ENCODE measurements at places on chromosomes 16 and 17.

- DNase-seq: no peak
Measured at GRCh38 chr17:33902901-33903449, 352.1 kb upstream of the CCL2 start.

GRCh38 chr16:50881956-50882355 is 140.1 kb downstream of the CYLD start:
- DNase-seq: no peak

DNA sequence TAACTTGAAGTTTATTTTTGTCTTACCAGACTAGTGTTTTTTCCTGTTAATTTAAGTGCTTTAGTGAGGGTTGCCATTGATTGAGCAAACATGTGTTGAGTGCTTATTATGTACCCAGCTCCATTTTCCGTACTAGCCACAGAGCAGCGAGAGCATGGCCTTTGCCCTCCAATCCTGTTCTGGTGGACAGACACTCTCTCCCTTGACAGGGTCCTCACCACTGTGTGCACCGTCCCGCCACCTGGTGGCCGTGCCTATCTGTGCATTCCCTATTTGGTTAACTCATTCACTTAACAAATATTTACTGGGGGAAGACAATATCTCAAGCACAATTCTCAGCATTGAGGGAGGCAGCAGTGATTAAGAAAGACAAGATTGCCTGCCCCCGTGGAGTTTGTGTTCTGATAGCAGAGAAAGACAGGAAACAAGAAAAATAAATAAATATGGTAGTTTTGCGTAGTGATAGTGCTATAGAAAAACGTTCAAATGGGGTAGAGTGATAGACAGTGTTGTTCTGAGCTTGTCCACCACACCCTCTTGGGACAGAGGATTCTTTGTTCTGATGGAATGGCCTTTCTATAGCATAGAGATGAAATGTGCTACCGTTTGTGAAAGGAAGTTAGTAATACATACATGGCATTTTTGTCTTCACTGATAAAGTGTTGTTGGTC is 13.0 kb downstream of the CDH13 start:
- peak; percentile 84 for DNase-seq

DNA sequence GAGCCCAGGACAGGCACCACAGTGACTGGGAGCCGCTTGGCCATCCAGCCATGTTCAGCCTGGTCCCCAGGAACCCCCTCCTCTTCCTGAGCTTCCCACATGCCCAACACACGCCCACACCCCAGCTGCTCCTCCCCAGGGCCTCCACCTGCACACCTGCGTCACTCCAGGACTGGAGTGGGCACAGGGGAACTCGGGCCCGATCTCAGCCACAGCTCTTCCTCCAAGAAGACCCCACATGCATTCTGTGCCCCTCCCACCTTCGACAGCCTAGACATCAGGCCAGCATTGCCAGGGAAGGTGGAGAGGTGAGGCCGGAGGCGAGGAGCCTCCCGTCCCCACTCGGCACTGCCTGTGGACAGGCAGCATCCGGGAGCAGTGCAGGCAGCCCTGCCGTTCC is 6.0 kb upstream of the VASN start:
- DNase-seq: no peak

GRCh38 chr17:5826384-5826783 is 242.1 kb upstream of the NLRP1 start:
- DNase-seq: no peak
